ENCODE measurements at places on chromosomes 5 and 9.

- DNase-seq = peak; percentile 70
These were observed 9.1 kb upstream of the URM1 start for GRCh38 chr9:128361986-128362646.

GRCh38 chr5:20446121-20446520, 458.1 kb upstream of the CDH18 start:
- no peak for DNase-seq

- no peak for DNase-seq
These were observed 227.7 kb upstream of the PRR16 start for GRCh38 chr5:120236360-120236759.

GRCh38 chr5:6700685-6701355, 12.4 kb upstream of the TENT4A start:
- DNase-seq = no peak

DNA sequence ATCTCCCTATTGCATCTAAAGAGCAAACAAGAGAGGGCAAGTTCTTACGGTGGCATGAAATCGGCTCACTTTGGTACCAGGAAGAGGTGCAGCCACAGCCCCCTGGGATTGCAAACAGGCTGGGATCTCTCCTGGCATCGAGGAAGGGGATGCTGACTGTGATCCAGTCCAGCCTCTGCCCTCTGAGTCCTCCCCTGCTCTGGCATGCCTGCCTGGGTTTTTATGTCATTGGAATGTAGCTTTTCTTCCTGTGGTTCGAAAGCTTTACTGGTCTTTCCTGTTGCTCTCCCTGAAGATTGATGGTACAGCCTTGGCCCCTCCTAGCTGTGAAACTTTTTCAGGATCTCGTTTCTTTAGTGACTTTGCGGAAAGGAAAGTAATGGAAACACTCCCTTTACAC, 6.6 kb downstream of the SLC46A2 start:
- no peak for DNase-seq

DNA sequence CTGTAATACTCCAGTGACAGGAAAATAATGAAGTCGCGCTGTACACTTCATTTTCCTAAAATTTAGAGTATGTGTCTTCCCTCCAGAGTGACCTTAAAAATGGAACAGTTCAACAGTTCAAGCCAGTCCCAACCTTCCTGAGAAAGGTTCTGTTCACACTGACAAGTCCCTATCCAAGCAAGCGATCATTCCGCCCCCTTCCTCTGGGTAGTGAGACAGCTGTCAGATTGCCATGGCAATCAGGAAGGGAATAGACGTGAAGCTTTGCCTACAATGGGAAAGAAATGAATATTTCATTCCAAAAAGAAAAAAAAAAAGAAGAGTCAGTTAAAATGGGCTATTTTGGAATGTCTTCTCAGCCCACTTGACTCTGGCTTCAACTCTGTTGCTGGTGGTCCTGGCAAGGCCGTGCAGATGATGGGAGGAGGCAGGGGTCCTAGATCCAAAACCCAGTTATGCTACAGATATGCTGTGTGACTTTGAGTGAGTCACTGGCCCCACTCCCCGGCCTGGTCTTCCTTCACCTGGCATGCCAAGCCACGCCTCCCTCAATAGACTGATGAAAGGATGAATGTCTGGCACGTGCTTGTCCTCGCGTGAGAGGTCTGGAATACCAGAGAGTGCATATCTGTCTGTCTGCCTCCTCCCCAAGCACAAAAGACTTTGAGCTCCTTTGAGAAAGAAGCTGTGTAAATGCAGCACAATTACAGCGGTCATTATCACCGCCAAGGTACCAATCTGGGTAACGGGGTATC, 165.8 kb upstream of the WWC1 start:
- no peak for DNase-seq

DNA sequence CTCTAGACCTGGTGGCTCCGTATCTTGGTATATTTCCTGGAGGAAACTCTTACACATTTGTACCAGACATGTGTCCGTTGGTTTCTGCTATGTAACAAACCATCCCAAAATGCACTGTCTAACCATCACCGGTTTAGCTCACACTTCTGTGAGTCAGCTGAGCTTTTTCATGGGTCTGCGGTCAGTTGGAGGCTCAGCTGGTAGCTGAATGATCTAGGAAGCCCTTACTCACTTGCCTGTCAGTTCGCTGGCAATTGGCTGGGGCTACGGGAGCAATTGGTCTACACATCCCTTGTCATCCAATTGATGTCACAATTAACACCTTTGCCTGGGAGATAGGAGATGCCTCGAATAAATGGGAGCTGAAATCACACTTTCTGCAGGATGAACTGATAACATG, 11.6 kb upstream of the WHRN start:
- DNase-seq = peak; percentile 52

DNA sequence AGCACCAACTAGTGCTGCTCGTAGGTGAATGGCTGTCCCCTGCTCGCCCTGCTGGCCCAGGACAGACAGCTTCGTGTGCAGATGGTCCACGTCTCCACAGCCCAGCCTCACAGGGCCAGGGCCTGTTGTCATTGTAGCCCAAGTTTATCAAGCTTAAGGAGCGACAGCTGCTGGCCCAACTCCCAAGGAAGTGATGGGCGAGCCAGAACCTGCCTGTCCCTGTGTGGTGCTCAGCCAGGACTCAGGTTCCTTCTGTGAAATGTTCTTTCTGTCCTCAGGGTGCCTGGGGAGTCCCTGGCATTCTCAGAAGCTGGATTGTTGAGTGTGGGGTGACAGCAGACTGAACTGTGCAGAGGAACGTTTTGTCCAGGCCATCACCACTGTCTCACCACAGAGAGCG, 16.4 kb downstream of the TRIP13 start:
- DNase-seq = no peak

GRCh38 chr5:95261437-95262175, 23.3 kb downstream of the MCTP1 start:
- DNase-seq = peak; percentile 90

DNA sequence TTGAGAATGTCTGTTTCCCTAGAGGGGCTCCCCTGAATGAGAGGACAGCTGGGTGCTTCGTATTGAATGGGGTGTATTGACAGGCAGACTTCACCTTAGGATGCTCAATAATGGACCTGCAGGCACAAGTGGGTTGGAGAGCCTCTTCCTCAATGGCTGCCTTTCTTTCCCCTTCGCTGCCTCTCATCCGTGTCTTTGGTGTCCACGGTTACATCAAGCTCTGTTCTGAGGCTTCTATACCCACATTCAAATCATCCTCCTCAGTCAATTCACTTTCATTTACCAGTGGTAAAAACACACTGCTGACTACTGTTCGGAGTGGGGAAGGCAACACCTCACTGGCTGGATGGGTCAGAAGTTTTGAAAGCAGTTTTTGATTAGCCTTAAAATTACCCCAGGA, 20.6 kb downstream of the LIX1 start:
- no peak for DNase-seq

- DNase-seq = no peak
These were observed 4.4 kb upstream of the EBF1 start for GRCh38 chr5:159104051-159104651.

GRCh38 chr5:62126090-62126489, 179.9 kb upstream of the KIF2A start:
- DNase-seq = no peak

GRCh38 chr5:96033116-96033515, 71.5 kb upstream of the ELL2 start:
- DNase-seq = no peak

- DNase-seq = no peak
These were observed 145.4 kb upstream of the SHB start for GRCh38 chr9:38214432-38214831.

- peak; percentile 77 for DNase-seq
These were observed 134.7 kb downstream of the MACIR start for GRCh38 chr5:103393101-103393754.

DNA sequence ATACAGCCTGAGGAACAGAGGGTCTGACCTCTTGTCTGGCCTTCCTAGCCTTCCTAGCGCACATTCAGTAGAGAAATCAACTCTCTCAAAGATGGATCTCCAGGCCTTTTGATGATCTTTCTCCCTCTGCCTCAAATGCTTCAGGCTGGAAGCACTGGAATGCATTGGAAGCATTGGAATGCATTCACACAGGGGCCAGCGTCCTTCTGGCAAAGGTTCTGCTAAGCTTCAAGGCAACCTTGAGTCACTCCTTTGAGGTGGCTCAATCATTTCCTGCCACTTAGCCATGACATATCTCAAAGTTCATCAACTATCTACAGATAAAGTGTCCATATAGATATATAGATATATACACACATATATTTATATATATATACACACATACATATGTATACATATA, 42.9 kb downstream of the OR2K2 start:
- DNase-seq = no peak

DNA sequence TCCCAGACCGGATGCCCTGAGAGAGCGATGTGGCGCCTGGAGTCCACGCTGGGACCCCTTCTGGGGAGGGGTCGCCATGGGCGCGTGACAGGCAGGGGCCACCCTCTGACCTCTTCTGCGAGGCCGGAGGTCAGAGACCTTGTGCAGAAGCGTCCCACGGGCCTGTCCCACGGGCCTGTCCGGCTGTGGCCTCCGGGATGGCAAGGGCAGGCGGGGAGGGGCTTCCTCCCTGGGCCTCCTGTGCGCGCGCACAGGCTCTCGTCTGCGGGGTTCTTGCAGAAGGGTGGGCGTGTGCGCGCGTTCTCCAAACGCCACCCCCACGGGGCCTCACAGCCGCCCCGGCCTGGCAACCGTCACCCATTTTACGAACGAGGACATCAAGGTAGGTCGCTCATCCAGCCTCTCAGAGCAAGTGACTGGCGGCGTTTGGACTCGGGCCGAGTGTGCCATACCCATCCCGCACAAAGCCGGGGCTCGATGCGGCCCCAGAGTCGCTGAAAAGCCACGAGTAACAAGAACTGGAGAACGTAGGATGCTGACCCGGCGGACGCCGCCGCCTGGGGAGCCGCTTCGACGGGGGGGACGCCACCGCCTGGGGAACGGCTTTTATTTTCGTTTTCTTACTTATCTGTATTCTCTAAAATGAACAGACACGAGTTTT, 897 bp downstream of the AHRR start:
- DNase-seq = no peak

- DNase-seq = no peak
These were observed 226.7 kb downstream of the TLE4 start for GRCh38 chr9:79798450-79798849.

GRCh38 chr5:172509405-172509781, 55.1 kb upstream of the SH3PXD2B start:
- DNase-seq = no peak

GRCh38 chr9:81665322-81665871, 23.9 kb downstream of the TLE1 start:
- no peak for DNase-seq

DNA sequence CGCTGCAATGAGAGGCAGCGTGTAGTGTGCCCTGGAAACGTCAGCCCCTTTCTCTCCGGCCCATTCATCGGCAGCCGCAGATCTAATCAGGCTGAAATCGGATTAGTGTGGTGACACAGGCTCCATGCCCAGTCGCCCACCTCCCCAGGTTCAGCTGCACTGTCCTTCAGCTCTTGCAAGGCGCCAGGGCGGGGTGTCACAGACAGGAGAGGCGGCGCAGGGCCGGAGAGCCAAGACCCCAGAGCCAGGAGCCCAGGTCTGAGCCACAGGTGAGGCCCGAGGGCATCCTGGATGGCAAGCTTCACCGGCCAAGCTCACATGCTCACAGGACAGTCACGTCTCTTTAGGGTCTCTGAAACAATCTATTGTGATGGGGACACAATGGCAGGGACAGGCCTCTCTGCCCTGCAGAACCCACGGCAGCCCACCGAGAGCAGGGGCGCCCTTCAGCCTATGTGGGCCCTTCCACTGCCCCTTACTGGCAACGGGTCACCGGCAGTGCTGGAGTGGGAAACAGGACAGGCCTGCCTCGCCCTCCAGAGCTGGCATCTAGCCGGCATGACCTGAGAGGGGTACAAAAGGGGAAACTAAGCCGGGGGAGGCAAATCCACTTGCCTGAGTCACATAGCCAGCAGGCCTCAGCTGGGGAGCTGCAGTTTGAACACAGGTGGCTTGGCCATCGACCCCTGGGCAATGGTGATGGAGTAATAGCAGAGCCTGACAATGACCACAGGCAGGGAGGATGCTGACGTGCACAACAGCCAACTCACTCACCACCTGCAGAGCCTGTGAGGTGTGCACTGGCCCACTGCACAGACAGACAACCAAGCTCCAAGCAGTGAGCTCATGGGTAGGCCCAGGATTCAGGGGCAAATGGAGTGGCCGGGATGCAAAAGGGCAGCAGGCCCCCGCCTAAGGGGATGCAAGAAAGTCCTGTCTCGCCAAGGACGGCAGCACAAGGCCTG, 48.1 kb downstream of the VAV2 start:
- DNase-seq = no peak

GRCh38 chr5:61020415-61020814, 75.4 kb downstream of the NDUFAF2 start:
- no peak for DNase-seq

GRCh38 chr5:144191531-144191930, 20.9 kb downstream of the KCTD16 start:
- no peak for DNase-seq

DNA sequence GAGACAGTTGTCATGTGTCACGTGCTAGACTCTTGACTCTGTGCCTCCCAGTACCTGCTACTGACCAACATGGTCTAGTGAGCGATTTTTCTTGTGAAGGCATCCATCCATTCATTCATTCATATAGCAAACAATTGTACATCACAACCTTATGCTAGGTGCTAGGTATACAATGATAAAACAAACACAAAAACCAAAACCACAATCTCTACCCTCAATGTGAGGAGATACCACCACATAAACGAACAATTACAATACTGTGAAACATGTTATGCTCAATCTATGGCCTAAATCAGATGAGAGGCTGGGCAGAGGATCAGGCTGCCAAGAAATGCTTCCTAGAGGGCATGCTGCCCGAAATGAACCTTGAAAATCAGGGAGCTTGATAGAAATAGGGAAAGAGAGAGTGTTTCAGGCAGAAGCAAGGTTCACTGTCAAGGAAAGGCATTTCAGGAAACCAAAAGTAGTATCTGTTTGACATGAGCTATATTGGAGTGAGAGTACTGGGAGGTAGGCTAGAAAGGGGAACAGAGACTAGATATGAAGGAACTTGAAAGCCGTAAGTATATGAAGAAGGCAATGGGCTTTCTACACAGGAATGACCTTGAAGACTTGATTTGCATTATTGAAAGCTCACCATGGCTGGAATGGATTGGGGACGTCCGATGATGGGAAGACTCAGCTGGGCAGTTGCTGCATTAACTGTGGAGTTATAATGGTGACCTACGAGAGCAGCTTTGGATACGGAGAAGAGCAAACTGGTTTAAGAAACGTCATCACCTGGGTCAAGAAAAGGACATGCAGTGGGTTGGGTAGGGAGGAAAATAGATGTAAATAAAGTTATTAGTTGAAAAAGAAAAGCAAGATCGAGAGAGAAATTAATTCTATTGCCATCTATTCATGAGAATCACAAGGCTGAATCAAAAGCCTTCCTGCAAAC, 90.1 kb downstream of the THBS4 start:
- DNase-seq = peak; percentile 90

- DNase-seq = no peak
These were observed 650 bp downstream of the FRMD3 start for GRCh38 chr9:83537331-83538171.

DNA sequence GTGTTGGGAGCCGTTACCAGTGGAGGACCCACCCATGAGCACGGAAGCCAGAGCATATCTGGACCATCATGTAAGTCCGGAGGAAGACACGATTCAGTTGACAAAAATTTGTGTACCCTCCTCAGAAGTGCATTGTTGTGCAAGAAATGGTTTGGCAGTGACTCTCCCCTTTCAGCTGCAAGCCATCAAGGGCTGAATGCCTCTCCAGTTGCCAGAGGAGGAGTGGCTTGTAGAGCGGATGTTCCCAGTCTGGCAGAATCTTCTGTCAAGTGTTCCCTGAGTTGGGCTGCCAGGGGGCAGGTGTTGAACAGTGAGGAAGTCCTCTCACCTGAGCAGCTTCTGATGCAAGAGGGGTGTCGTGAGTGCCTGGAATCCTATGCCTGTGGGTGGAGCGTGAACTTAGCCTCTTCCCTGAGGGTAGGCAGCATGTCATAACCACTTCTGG, 27.6 kb upstream of the CDKN2AIPNL start:
- DNase-seq = no peak

Measured in MV-4-11 (cell line).